ENCODE measurements at places on chromosomes 1 and 21. TPM values are rescaled to one million over a fixed set of nuclear protein-coding genes. Genes with fewer than 3 reads are reported as not detected.

- no peaks in the 10 kb centered on the region for H3K4me1 ChIP-seq
Observed at GRCh38 chr1:201028461-201028889, 5.0 kb upstream of the KIF21B start.

CD247 gene
- total RNA-seq, result not detected

DNA sequence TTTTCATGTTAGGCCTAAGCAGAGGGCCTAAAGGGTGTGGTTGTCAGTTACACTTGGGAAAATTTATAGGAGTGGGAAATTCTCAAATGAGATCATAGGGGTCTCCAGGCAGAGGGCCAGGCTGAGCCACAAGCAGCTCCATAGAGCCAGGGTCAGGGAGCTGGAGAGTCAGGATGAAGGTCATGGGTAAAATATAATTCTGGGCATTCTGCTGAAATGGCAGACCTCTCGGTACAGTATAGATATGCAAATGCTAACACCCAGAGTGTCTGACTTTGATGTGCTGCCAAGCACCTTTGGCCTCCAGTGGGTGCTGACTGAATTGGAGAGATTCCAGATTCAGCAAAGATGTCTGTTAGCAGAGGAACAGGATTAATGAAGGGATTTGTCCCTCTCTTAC is 40.1 kb downstream of the DNM3 start:
- no peak for DNase-seq
- no peak overlapping the region for H3K4me3 ChIP-seq
- no peaks in the 10 kb centered on the region for H3K4me1 ChIP-seq

- H3K4me1 ChIP-seq, result no peaks in the 10 kb centered on the region
- no peak overlapping the region for H3K4me3 ChIP-seq
- no peak overlapping the region for H3K27ac ChIP-seq
- no peak for DNase-seq
Observed at GRCh38 chr1:1627261-1627828, 4.6 kb upstream of the MMP23B start.

- no peaks in the 10 kb centered on the region for H3K36me3 ChIP-seq
- no peaks in the 10 kb centered on the region for H3K27me3 ChIP-seq
- no peaks in the 10 kb centered on the region for H3K4me1 ChIP-seq
Observed at GRCh38 chr1:58082596-58082995, 463.9 kb downstream of the OMA1 start.

- H3K36me3 ChIP-seq, result no peaks in the 10 kb centered on the region
- H3K27ac ChIP-seq, result no peak overlapping the region
- no peak overlapping the region for H3K4me3 ChIP-seq
Observed at GRCh38 chr1:223097713-223098112, 45.3 kb downstream of the TLR5 start.

- no peak overlapping the region for H3K4me3 ChIP-seq
- no peak overlapping the region for H3K27ac ChIP-seq
- no peaks in the 10 kb centered on the region for H3K36me3 ChIP-seq
- peaks cover 10% of the 10 kb centered on the region for H3K4me1 ChIP-seq
- no peaks in the 10 kb centered on the region for H3K27me3 ChIP-seq
Observed at GRCh38 chr1:155983191-155984024, 5.1 kb upstream of the ARHGEF2 start.

Data from pancreas (tissue), 10 donors.